ENCODE measurements at places on chromosomes 5 and 9.

DNA sequence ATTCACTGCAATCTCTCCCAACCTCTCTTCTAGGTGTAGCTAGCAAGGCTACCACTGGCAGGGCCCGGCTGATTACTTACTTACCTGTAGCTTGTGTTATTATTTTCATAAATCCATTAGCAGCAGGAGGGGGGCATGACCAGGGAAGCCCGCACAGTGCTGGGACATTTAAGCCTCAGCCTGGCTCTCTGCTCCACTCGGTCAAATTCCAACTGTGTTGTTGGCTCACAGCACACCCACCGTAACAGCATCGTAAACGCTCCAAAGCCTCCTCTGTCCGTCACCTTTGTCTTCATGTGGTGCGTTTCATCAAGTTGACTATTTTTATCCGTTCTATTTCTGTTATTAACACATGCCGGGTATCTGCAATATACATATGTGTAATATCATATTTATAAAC lies 264.7 kb downstream of the NSG2 start:
- DNase-seq, result no peak

DNA sequence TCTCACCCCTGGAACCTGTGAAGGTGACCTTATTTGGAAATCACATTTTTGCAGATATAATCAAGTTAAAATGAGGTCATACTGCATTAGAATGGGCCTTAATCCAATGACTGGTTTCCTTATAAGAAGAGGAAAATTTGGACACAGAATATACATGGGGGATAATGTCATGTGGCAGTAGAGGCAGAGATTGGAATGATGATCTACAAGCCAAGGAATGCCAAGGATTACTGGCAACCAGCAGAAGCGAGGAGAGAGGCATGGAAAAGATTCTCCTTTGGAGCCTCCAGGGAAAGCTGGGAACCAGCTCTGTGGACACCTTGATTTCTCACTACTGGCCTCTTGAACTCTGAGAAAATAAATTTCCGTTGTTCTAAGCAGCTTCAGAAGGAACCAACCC lies 20.2 kb upstream of the CEP78 start:
- DNase-seq, result no peak

DNA sequence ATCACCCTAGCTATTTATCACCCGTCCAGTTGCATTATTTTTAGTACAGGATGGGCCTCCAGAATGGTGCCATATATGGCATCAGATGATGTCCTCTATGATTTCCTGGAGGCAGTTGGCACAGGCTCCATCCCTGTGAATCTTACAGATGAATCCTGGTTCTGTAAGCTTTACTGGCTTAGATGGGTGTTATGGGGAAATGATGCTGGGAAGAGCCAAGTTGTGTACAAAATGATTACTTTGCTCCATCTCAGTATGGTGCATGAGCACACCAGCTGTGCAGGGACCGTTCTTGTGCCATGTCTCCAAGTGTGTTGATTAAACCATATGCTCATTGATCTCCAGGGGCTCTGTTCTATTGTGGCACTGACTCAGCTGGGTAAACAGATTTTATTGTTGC lies 755.7 kb downstream of the TLR4 start:
- no peak for DNase-seq

DNA sequence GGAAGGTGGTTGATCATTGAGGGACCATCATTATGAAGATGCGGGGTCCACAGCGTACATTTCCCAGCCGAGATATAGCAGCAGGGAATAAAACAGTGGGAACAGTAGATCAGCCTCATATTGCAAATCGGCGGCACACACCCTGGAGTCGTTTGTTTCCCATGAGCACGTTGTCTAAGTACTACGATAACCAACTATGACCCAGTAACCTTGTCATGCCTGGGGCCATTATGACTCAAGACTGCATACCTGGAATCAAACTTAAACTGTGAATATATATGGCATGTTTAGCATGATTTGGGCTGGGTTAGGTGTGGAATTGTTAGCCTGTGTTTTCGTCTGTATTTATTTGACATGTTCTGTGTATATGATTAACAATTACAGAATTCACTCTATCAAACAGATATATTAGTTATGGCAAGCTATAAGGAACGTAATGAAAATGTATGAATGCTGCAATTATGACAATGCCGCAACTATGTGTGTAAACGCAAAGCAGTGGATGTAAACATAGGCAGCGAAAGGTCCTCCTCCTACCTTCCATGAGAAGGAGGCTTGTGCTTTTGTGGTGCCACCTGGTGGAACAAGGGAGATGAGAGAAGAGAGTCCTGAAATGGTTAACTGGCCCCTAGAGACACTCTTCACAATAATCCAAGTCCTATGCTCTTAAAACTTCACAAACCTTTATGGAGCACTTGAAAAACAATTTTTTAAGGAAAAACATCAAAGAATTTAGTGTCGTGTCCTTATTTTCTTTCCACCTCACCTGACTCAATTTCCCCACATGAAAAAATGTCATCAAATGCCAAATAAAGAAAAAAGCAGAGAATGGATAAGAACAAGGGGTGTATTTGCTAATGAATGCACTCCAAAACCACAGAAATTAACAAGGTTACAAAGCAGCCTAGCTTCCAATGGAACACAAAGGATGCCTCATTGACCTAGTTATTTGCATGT lies 47.1 kb downstream of the SEMA5A start:
- no peak for DNase-seq

GRCh38 chr9:121369595-121370265 lies at the start of gene STOM:
TSS of gene STOM (minus strand) at chr9:121370250. CDS start at chr9:121370187, 63 bp downstream.
- DNase-seq, result peak; percentile 86

DNA sequence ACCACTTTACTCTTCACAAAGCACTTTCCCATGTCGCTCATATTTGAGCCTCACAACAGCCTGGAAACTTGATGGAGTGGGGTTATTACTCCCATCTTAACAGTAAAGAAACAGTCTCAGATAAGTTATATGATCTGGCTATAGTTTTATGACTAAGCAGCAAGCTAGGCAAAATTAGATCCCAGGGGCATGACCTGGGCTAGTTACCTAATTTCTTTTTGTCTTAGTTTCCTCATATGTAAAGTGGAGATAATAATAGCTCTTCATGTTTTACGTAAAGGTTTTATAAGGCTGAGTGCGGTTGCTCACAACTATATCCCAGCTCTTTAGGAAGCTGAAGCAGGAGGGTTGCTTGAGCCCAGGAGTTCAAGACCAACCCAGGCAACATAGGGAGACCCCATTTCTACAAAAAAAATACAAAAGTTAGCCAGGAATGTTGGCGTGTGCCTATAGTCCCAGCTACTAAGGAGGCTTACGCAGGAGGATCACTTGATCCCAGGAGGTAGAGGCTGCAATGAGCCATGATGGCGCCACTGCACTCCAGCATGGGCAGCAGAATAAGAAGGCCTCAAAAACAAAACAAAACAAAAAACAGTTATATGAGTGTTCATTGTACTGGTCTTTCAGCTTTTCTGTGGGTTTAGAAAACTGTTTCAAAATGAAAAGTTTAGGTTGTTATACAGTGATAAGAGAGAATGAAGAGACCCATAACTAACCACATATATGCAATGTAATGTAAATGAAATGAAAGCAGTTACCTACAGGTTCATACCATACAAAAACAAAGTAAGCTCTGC lies 6.5 kb upstream of the PLIN2 start:
- no peak for DNase-seq

DNA sequence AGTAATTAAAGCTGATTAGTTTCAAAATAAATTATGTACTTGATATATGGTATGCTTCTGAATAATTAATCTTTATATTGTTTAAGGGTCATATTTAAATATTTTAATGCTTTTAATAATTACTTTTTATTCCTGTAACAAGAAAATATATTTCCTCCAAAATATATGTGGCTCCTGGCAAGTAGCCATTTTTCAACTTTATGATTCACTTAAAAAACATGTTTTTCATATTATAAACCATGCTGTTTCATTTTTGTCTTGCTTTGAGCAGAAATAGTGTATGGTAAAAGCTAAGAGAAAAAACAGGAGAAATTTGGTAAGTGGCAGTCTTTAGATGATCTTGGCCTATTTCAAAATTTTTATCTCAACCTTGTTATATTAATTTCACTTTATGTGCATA lies 14.6 kb downstream of the SPATA9 start:
- DNase-seq, result no peak

DNA sequence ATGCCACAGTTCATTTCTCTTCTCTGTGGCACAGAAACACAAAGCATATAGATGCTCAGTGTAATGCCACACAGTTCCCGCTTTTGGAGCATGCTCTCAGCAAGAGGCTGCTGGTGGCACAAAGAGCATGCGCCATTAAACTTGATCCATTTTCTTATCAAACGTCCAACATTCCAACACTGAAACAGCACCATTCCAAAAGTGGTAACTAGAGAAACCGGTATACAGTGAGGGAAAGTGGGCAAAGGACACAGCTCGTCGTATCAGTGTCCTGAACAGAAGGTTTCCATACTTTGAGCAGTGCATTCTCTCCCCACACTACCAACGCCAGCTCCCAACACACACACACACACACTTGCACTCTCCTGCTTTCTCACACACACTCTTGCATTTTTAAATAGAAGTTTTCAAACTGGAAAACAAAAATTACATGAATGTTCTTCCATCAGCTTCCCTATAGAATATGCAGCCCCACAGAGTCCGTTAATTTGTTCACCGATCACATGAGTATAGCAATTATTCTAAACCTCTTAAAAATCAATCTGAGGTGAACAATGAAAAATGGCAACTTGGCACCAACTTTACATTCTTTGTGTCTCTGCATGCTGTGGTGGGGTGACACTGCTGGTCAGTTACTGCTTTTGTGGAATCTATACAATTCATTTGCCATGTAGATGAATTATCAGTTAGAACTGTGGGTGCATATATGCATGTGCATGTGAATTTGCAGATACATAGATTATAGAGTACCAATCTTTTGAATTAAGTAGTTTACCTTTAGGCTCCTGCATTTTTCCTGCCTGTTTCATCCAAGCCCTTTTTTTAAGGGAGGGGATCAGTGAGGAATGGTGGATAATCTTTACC lies 5.7 kb downstream of the NFIB start:
- no peak for DNase-seq

- DNase-seq, result no peak
Observed at GRCh38 chr5:139164020-139164419, 34.1 kb downstream of the SIL1 start.

DNA sequence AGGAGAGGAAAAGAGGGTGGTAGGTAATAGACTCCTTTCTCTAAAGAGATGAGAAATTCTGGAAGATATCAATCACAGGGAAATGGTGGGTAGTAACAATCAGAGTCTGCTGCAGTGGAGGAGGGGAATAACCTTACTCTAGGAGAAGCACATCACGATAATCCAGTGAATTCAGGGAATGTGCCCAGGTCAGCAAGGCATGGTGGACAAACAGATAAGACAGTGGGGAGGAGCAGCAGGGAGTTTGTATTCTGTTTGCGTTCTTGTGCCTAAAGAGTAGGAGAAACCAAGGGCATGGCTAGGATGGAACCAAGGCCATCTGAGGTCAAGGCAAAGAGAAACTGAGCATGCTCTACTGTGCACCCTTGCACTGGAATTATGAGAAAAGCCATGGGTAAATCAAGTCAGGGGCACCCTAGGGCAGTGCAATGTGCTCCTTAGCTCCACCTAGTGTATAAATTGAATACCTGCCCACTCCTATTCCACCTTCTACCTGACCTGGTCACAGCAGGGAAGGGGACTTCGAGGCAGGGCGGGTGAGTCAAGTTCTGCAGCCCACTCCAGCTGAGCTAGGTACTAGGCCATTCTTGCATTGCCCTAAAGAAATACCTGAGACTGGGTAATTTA lies 31.6 kb downstream of the RETREG1 start:
- no peak for DNase-seq

DNA sequence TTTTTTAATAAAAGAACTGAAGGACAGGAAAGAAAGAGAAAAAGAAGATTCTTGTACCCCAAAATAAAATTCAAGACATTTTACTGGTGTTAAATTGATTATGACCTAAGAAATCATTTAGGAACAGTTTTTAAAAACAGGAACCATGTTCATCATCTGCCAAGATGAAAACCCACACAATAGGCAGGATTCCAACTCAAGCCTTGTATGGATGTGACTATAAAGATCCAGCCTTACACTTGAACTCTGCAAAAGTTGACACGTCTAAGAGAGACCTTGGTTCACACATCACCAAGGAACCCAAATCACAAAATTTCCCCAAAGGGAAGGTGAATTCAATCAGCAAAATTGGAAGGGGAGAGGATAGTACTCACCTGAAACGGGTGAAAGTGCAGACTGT lies 82.6 kb downstream of the SMIM23 start:
- DNase-seq, result no peak

DNA sequence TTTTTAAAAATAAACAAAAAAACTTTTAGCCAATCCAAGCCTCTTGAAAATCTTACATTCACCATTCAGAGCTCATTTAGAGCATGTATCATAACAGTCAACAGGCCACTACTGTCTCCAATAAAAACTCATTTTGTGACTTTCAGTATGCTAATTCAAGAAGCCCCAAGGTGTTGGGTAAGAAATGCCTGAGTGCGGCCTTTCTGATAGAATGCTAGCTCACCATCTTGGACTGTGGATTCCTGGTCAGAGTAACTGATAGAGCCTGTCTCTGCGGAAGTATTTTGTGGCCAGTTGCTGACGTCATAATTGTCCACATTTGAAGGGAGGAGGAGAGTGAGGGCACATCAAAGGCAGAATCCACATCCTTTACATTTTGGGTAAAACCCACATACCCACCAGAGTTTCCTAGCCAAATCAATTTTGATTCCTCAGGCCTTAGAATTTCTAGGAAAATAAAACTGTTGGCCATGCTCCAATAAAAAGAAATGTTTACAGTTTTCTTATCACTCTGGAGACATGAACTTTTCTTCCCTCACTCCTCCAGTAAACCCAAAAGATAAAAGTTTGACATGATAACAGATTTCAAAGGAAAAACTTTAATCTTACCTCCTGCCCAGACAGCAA lies 41.1 kb upstream of the ERCC6L2 start:
- no peak for DNase-seq

GRCh38 chr5:86075139-86075538 lies 542.6 kb upstream of the COX7C start:
- no peak for DNase-seq

- DNase-seq, result no peak
Observed at GRCh38 chr9:120413121-120414048, 166.6 kb downstream of the CDK5RAP2 start.
